ENCODE measurements at places on chromosomes 16 and 17.

DNA sequence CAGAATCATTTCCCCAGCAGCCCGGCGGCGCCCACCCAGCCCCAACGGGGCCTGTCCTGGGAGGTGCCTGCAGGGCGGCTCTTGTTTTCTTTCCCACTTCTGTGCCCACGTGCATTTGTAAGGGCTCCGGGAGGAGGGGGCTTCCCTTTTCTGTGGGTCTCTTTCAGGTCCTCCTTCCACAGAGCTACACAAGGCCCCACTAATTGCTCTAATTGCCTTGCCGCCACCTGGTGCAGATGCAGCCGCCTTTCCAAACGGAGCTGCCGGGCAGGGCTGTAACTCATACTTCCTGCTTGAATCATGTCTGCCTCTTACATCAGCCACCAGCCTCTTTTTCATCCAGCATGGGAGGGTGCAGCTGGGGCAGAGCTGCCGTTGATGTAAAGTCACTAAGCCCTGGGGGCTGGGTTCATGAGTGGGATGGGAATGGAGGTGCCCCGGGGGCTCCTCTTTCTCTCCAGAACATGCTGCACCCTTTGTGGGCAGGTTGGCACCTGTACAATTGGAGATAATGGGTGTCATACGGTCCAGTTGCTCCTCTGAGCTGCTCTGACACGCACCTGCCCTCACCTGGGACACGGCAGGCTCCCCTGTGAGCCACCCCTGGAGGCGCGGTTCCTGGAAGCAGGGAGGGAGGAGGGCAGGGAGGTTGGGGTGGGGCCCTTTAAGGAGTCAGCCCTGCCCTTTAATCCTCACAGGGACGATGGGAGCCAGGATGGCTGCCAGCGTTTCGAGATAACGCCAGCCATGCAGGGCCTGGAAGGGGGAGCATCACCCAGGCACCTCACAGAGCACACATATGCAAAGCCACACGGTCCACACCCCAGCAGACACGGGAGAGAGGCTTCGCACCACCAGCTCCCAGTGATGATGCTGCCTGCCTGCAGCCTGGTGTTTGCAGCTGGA lies 41.1 kb upstream of the KLHDC4 start:
- no peak for DNase-seq

DNA sequence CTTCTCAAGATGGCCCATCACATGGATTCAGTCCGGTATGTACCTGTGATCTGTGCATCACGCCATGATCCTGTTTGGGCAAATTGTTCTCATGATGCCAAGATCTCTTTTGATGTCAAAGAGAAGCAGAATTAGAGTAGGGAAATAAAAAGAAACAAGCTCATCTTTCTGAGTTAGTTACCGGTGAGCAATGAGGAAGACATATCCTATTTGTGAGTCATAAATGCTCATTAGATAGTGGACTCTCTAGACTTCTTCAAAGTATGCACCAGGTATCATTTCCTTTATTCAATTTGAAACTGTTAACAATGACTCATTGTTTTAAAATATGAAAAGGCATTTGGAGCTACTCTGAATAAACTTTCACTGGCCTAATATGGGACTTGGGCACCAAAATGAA lies 8.0 kb upstream of the KRTAP4-12 start:
- no peak for DNase-seq

- DNase-seq, result no peak
These were observed 38.9 kb downstream of the UBE2G1 start for GRCh38 chr17:4327606-4328005.

- DNase-seq, result no peak
These were observed 38.5 kb downstream of the TBC1D16 start for GRCh38 chr17:79997011-79997660.

DNA sequence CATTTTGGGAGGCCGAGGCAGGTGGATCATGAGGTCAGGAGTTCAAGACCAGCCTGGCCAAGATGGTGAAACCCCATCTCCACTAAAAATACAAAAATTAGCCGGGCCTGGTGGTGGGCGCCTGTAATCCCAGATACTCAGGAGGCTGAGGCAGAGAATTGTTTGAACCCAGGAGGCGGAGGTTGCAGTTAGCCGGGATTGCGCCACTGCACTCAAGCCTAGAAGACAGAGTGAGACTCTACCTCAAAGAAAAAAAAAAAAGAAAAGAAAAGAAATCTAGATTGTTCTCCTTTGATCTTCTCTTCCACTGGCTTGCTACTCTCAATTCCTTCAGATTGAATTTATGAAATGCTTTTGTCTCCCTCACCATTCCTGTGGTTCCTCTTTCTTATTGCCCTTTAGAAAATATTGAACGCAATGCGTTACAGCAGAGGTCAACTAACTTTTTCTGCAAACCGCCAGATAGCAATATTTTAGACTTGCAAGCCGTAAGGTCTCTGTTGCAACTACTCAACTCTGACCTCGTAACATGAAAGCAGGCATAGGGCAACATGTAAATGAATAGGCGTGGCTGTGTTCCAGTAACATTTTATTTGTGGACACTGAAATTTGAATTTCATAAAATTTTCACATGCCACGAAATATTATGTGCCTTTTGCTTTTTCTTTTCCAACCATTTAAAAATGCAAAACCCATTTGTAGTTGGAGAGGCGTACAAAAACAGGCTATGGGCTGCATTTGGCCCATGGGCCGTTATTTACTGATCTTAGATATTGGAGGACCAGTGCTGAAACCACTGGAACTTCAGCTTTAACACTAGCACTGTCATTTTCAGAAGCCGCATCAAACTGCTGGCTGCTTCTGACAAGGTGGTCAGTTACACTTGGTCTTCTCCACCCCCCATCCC lies 24.8 kb downstream of the PITPNC1 start:
- no peak for DNase-seq

GRCh38 chr17:76131051-76131691 lies 9.9 kb downstream of the FOXJ1 start:
- no peak for DNase-seq

GRCh38 chr17:6011206-6011605 lies 59.0 kb upstream of the WSCD1 start:
- no peak for DNase-seq

GRCh38 chr16:66614161-66614802 lies 9.8 kb downstream of the CMTM3 start:
- DNase-seq, result no peak

- no peak for DNase-seq
These were observed 17.9 kb downstream of the FAM83G start for GRCh38 chr17:18986541-18987229.

Measured in renal cortex interstitium (tissue), 15 donors.